Activated CD4-positive, alpha-beta T cell treated with anti-CD3 and anti-CD28 coated beads, Interleukin-2, amount 10 ng/mL, durations not matched to agents 24 days and 14 days (primary cell): ENCODE measurements at places on chromosomes 5 and 9.

DNA sequence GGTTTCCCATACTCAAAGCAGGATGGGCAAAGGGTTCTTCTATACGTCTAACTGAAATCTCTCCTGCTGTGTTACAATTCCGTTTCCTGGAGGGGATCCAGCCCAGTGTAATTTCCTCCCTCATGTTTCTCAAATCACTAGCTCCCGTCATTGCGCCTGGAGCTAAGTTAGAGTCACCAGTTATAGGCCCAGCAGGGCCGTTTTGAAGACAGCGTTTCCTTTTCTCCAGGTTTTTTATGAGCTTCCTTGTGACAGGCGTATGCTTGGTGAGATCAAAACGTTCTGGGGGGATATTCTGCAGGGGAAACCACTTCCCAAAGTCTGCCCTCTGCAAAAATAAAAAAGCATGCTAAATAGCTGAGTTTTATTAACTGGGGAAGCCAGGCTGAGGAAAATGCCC lies 53.0 kb upstream of the WWC1 start:
- DNase-seq: no peak

GRCh38 chr9:116000748-116001329 lies 152.8 kb upstream of the PAPPA start:
- DNase-seq: no peak

DNA sequence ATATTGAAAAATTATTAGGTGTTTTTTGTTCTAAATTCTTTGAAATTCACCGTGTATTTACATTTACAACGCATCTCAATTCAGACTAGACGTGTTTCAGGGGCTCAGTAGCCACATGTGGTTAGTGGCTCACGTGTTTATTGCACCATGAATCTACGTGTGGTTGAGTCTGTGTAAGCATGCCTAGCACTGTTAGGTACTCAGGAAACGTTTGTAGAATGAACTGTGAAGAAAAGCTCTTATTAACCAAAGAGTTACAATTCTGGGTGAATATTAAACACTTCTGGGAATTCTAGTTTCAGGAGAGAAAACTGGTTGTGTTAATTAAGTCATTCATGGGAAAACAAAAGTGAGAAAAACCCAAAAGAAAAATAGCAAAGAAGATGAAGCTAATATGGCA lies 117.5 kb upstream of the CDH6 start:
- DNase-seq: no peak

DNA sequence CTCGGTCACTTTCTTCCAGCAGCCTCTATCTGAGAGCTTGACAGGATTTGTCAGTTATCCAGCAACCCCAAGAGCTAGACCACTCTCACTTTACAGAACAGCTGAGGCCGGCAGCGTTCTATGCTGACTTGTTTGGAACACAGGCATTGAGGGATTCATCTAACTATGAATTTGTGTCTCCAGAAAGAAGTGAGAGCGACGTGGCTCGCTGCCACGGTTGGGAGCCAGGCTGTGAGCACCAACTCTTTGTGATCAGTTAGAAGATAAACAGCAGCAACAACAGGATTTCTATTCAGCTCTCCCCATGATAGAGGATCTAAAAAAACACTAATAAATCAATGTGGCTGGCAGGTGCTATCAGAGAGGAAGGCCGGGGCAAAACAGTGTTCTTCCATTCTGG lies 58.6 kb downstream of the NPR3 start:
- DNase-seq: no peak

DNA sequence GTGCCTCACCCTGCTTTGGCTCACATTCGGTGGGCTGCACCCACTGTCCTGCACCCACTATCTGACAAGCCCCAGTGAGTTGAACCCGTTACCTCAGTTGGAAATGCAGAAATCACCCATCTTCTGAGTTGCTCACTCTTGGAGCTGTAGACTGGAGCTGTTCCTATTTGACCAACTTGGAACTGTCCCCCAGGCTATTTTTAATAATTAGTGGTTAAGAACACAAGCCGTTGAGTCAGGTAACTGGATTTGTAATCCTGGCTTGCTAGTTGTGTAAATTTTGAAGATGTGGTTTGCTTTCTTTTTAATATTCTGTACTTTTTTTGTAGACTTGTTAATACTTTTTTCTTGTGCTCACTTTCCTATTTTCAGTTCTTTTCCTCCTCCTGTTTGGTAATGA lies 81.2 kb downstream of the CNTLN start:
- no peak for DNase-seq
